Activated T-helper 17 cell treated with anti-CD3 and anti-CD28 coated beads, Interleukin-2, amount 50 U/mL, for 72 hours (primary cell): ENCODE measurements at places on chromosomes 5 and 9.

- ATAC-seq: peak; percentile 70
Measured at GRCh38 chr9:92276331-92277032, 17.0 kb downstream of the IARS1 start.

DNA sequence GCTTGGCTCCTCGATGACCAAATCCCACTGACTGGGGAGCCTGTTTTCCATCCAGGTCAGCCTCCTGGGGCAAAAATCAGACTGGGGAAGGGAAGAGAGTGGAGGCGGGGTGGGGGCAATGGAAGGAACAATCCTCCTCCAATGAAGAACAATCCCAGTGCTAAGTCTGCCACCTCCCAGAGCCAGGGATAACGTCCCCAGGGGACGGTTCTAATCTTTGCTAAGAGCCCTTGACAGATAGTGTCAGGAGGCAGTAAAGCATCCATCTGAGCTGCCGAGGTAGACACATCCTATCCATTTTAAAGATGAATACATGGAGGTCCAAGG, 298.5 kb upstream of the MSX2 start:
- no peak for ATAC-seq

DNA sequence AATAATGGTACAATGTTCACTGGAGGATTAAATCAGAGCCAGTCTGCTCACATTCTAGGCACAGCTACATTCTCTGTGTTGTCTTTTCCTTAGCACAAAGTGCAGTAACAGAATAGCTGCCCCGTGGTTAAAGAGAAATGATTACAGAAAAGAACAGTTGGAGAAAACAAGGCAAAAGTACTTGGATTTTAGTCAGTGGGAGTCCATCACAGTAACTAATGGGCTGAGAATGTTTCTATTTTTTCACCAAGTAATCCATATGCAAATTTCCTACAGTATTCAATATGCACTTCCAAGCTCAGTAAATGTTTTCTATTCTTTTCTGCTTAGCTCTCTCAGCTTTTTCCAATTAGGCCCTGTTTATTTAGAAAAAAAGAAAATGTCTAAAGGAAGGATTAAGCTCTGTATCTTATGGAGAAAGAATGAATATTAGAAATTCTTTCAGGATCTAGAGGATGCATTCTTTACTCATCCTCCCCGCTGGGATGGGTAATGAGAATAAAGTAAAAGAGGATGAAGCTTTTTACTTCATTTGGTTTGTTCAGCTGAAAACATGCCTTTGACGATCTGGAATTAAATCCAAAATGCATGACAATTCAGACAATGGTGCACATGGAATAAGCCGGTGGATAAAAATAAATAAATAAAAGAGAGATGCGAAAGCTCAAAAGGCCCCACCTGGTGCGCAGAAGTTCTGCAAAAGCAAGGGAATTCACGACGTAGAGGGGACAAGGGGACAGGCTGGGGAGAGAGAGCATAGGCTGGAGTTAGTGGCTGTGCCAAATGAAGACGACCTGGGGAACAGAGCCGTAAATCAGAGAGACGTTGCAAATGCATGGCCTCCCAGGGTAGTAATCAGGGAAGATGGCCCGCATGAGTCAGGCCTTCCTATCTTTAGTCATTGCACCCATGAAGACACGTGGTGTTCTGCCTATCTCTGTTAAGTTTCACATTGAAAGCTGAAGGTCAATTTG, 345.2 kb downstream of the GLIS3 start:
- no peak for ATAC-seq

DNA sequence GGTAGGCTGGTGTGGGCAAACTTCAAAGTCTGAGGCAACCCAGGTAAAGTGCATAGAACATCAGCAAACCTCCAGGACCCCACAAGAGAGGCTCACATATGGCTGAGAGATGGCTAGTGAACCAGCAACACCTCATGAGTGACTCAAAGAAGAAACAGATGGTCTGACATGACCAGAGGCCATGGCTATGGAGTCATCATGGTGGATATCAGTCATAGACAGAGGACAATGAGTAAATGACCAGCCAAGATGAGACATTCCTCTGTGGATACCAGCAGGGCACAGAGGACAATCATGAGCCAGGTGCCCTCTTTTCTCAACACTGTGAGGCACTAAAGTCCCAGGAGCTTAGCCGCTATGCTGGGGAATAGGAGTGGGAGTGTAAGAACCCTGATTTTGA, 180.8 kb downstream of the RASEF start:
- no peak for ATAC-seq

DNA sequence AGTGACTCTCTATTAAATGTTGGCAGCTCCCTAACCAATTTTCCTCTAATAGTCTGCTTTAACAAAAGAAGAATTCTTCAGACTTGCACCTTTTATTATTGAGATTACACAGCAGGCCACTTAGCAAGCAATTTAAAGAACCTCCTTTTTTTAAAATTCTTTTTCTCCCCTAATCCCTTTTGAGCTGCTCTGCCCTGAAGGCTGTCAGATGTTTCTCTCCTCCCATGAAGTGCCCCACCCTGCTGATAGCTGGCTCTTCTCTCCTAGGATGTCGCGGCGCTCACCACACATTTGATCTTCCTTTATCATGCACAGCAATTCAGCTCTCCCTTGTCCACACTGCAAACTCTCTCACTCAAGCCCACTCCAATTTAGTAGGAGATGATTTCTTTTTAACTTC, 1471.1 kb upstream of the ACO1 start:
- no peak for ATAC-seq

DNA sequence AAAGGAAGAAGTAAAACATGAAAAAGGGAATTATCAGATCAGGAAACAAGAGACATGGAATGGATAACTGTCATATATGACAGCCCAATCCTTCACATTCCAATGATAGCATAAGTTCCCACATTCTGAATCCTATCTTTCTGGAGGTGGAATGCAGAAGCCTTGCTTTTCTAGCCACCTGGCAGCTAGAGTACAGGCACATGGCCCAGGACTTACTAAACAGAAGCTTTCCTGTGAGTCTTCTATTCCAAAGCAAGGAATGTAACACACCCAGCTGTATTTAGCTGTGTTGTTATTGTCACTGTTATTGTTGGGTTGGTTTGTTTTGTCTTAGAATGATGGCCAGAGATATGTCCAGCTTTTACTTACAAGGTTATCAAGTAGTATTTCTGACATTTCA, 780.5 kb upstream of the ZNF608 start:
- ATAC-seq: no peak

DNA sequence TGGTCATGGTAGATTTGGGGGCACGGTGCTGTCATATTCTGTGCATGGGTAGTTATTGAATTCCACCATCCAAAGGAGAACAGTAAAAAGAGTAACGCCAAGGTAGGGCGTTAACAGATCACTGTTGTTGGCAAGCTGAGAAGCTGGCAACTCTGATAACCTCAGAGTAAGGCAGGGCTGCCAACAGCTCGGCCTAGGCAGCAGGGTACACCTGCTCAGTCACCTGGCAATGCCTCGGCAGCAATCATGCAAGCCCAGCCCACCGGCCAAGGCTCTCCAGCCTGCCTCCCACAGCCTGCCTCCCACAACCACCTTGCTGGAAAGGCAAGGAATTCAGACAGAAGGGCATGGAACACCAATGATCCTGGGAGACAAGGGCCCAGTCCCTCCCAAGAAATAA, 63.9 kb downstream of the KLHL3 start:
- ATAC-seq: no peak

- no peak for ATAC-seq
Measured at GRCh38 chr9:105251733-105252404, 7.4 kb downstream of the SLC44A1 start.

DNA sequence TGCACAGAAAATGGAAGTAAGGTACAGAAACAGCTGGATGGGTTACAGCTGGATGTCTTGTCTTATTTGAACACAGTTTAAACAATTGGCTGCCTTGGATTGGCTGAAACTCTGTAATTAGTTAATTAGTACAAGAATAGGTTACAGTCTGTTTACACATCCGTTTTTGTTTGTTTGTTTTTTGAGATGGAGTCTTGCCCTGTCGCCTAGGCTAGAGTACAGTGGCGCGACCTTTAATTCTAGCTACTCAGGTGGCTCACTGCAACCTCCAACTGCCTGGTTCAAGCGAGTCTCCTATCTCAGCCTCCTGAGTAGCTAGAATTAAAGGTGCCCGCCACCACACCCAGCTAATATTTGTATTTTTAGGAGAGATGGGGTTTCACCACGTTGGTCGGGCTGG, 368.7 kb upstream of the KLF4 start:
- ATAC-seq: no peak

DNA sequence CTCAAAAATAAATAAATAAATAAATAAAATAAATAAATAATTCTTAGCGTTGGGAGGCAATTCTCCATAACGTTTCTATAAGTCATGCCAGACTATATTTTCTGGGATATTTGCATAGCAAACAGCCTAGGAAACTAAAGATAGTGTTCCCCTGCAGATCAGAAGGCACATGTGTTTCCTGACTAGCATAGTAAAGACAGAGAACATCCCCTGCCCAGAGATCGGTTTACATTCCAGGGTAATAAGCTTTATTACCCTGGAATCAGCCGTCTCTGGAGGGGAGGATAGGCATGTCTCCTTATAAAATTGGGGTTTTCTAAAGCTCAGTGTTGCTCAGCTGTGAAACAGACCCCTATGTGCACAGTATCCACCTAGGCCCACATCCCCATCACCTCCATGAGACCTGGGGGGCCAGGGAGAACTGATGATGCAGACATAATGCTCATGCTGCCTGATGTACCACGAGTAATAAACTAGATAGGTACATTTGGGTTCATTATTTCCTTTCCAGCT, 36.9 kb upstream of the IFNK start:
- no peak for ATAC-seq

DNA sequence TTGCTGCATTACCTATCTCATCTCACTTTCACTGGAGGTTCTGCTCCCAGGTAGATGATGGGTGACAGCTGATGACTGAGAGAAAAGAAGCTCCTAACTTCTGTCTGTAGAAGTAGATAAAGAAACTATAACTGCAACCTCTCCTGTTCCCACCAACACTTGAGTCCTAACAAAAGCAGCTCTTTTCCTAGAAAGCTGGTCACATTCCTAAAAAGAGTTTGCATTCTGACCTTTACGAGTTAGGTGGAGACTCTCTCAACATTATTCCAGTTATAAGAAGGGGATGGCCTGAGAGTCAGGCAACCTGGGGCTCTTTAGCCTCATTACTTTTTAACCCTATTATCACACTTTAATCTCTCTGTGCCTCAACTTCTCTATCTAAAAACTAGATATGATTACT, 8.9 kb upstream of the PCAT7 start:
- ATAC-seq: no peak

DNA sequence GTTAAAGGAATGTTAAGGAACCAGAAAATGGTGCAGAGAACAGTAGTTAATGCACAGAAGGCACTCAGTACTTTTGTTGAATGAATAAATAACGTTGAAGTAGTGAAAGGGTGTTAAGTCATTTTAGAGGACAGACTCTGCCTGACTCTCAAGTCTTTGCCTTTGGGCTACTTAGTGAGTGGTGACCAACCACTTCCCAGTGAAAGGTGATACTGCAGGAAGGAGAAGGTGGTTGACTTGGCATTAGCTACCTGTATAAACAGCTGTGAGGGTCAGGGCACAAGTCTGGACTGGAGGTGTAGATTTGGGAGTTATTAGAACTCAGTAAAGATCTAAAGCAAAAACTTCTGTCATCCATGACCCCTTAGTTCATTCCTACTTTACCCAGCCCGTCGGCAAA, 4.9 kb upstream of the SHB start:
- ATAC-seq: no peak

DNA sequence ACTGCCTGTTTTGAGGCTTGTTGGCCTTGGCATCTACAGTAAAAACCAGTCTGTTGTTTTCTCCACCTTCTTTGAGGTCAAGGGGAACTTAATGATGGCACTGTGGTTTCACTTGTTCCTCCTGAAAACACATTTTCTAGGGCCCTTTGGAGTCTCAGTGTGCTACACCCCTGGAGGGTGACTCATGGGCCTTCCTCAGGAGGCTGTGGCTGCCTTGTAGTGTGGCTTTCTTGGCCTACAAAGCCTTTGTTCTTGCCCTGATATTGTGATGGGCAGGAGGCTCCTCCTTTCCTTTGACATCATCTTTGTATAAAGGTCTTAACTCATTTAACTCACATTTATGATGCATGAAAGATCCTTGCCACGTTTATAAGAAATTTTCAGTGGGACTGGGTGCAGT, 56.3 kb upstream of the GPBP1 start:
- peak; percentile 98 for ATAC-seq
